ENCODE measurements at places on chromosomes 5 and 9.

DNA sequence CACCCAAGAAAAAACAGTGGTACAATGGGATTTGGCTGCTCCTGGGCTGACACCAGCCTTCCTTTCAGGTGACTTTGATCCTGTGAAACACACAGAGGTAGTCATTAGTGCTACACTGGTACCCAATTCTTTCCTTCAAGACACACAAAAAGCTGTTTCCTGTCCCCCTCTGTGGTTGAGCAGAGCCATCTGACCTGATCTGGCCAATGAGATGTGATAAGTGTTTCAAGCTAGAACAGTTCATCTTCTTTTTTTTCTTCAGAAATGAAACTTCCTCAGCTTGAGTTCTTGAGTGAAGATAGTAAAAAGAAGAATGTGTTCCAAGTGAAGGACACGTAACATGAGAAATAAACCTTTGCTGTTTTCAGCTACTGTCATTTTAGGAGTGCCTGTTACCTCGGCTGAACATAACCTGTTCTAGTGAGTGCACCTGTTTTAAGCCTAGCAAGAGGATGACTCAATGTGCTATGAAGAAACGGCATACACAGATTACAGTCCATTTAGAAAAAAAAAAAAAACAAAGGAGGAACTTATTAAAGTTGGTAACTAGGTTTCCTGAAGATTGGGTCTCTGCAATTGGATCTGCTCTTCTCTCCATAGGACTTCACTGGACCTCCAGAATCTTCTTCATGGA lies 287.8 kb downstream of the GAS1 start:
- no peak for DNase-seq

- DNase-seq: no peak
Observed at GRCh38 chr5:125492977-125493376, 746.5 kb upstream of the ZNF608 start.

GRCh38 chr9:87783180-87783579 lies 57.3 kb downstream of the CTSL start:
- no peak for DNase-seq

- DNase-seq: no peak
Observed at GRCh38 chr5:78003919-78004318, 227.8 kb upstream of the TBCA start.

GRCh38 chr9:137689745-137690529 lies 71.1 kb downstream of the EHMT1 start:
- DNase-seq: peak; percentile 80

- no peak for DNase-seq
Observed at GRCh38 chr5:43049236-43049635, 9.1 kb upstream of the ANXA2R start.

- no peak for DNase-seq
Observed at GRCh38 chr5:169997798-169998197, 17.5 kb upstream of the INSYN2B start.

- no peak for DNase-seq
Observed at GRCh38 chr5:81080809-81081460, 120.8 kb downstream of the RASGRF2 start.

GRCh38 chr5:88545338-88545737 lies 276.7 kb upstream of the TMEM161B start:
- no peak for DNase-seq

DNA sequence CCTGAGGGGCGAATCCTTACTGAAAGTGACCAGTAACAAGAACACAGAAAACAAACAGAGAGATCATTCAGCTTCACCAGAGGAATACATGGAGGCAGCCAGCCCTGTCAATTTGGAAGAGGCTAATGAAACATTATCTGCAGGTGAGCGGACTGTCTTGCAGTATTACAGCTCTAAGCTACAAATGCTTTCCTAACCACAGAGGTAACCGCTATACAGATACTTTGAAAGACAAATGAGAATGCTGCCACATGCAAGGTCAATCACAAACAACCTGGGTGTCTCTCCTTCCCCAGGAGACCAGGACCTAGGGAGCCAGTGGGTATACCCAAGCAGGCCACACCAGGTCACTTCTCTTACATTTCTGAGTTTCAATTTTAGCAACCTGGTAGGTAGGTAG lies 30.2 kb downstream of the EFNA5 start:
- no peak for DNase-seq

- DNase-seq: no peak
Observed at GRCh38 chr9:9182431-9182830, 1382.9 kb upstream of the DMAC1 start.

DNA sequence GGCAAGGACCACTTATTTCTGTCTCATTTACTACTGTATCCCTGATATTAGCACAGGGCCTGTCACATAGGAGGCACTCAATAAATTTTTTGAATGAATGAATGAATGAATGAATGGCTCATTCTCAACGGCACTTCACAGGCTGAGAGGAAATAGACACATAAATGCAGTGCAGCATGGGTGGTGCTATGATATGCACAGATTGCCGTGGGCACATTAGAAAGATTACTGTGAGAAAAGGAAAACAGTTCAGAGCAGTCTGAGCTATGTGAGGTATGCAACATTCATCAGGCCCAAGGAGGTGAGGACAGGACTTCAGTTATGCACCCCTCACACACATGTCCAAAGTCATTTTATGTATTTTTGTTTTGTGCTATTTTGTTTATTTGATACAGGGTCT lies 6.4 kb upstream of the NOL6 start:
- no peak for DNase-seq

DNA sequence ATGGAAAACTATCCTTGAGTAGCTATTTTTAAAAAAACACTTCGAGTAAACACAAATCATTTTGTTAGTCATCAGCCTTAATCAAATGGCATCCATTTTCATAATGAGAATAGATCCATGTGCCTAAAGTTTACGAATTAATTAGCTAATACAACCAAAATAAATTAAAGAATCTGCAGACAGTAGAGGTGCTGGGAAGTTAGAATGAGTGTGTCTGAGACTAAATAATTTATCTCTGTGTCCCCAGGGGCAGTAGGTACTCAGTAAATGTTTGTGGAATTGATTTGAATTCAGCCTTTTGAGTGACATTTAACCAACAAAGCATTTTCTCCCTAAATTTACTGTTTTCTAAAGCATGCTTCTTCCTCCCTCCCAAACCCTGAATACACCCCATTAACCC lies 18.6 kb downstream of the TNFSF15 start:
- DNase-seq: no peak

DNA sequence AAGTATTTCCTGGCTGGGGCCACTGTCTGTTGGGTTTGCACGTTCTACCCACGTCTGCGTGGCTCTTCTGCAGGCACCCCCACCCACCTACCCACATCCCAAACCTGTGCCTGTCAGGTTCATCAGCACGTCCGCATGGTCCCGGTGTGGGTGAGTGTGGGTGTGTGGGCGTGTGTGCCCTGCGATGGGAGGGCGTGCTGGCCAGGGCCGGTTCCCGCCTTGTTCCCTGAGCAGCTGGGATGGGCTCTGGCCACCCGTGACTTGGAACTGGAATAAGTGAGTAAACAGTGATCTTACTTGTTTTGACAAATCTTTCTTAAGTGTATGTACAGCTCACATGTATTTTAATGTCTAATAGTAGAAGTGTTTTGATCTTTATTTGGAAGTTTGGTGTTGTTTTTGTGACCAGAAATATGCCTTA lies 20.4 kb downstream of the ERGIC1 start:
- DNase-seq: no peak

Measured in GM04503 (cell line).